HL-60 (cell line): ENCODE measurements at places on chromosomes 4 and X.
A peak's percentile ranks its signal among the peaks of the same experiment; 100 is the strongest.

GRCh38 chr4:39528061-39528465 is 824 bp upstream of the UGDH start:
- no peak for DNase-seq

GRCh38 chr4:141933978-141934377 is 297.6 kb downstream of the IL15 start:
- DNase-seq = no peak

- DNase-seq = no peak
Observed at GRCh38 chr4:69095301-69095731, 958 bp upstream of the UGT2B7 start.

GRCh38 chrX:55624403-55624802 is 1.2 kb downstream of the FOXR2 start:
- no peak for DNase-seq

DNA sequence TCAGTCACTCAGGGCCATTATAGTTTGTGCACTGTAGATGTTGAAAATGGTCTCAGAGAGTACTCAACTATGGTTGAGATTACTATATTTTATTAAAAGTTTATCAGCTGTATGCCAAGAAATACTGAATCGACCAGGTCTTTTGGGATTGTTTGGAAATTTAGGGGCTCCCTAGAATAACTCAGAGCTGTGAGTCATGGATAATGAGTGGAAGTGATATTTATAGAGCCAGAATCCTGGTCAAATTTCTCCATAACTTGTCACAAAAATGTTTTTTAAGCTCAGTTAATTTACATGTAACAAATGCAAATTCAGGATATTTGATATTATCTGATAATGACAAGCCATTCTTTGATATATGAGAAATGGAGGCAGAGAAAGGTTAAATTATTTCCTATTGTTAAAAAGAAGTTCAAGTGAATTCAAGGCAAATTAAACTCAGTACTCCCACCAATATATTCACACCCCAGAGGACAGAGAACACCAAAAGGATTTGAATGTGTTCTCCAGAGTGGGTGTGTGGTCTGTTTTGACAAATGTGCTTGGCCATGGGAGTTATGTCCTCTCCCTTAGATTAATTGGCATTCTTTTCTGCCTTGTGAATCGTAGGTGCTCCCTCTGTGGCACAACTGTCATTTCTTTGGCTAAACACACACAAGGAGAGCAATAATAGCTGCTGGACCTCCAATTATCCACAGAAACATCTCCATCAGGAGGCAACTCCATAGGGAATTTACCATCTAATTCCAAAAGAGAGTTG is 37.7 kb downstream of the ARHGAP24 start:
- no peak for DNase-seq

DNA sequence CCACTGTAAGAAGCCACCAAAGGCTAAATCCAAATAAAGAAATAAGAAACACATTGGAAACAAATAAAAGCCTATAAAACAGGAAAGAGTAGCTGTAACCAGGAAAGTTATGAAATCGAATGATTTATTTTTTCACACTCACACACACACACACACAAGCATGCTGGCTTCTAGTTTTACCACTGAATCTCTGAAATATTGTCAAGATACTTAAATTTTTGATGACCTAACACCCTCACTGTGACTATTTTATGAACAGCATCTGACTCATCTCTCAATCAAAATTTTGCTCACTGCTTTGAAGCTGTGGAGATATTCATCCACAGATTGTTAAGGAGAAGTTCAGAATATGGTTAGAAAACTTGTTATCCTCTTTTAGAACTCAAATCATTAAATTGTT is 13.9 kb upstream of the GABRB1 start:
- no peak for DNase-seq

GRCh38 chr4:174999407-174999806 is 81.2 kb downstream of the ADAM29 start:
- no peak for DNase-seq

- DNase-seq = no peak
Observed at GRCh38 chr4:36053930-36054329, 190.4 kb downstream of the ARAP2 start.

- no peak for DNase-seq
Observed at GRCh38 chr4:7799736-7800135, 139.9 kb downstream of the AFAP1 start.

- no peak for DNase-seq
Observed at GRCh38 chr4:145679520-145679919, 426 bp upstream of the C4orf51 start.

DNA sequence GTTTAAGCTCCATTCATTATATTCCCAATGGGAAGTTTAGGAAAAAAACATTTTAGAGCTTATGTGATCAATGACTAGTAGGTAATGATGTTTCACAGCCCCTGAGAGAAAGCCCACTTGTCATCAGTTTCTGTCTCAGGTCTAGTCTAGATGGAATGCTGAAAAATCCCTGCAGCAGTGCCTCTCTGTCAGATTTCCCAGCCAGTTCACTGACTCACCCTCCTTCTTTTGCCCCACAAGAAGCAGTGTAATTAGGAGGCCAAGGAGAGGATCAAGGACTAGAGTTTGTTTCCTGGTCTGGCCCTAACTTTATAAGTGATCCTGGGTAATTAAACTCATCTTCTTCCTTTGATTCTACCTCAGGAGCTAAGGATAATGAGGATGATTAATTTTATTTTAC is 118.7 kb upstream of the ANXA3 start:
- no peak for DNase-seq

- no peak for DNase-seq
Observed at GRCh38 chr4:117068120-117068519, 17.3 kb downstream of the TRAM1L1 start.

DNA sequence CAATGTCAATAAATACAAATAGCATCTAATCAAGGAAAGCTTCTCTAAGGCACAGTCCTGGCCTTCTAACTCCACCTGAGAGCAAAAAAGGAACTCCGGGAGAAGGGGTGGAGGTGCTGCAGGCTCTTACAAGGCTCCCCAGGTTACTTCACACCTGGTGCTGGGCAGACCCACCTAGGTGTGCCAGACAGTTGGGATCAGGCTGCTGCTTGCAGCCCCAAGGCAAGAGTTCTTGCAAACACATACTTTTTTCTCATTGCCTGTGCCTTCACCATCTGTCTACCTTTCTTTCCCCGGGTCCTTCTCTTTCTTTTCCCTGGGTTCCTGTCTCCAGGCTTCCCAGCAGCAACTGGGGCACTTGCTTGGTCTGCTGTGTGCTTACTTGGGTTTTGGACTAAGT is 81.4 kb upstream of the STIM2 start:
- DNase-seq = no peak

GRCh38 chr4:126778348-126778747 is 854.4 kb upstream of the INTU start:
- no peak for DNase-seq

GRCh38 chr4:7427831-7428260 is 6.9 kb downstream of the PSAPL1 start:
- no peak for DNase-seq

GRCh38 chrX:66632473-66632872 is 6.4 kb downstream of the EDA2R start:
- no peak for DNase-seq

- no peak for DNase-seq
Observed at GRCh38 chrX:150363561-150364346, 637 bp downstream of the MAMLD1 start.

DNA sequence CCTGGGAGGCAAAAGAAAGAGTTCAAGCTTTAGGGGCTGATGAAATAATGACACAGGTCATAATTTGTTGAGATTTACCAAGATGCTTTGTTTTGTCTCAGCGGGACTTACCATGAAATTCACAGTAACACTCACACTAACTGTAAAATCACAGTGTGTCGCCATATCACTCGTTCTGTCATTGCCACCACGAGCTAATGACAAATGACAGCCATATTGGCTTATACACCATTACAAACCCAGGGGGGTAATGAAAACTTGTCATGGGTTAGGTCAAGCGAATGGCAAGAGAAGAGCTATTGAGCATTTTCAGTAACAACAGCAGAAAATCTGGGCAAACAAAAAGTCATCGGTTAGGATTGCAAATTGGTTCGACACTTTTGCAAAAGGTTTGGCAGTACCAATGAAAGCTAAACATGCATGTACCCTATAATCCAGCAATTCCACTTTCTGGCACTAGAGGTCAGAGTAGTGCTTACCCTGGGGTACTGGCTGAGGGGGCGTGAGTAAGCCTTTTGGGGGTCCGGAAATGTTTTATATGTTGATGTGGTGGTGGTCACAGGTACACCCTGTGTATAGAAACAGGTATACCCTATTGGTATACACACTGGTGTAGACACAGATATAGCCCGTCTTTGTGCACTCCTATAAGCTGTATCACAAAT is 83.9 kb upstream of the RAI2 start:
- DNase-seq = peak; percentile 3

- DNase-seq = no peak
Observed at GRCh38 chrX:136910565-136911035, 30.1 kb upstream of the RBMX start.

DNA sequence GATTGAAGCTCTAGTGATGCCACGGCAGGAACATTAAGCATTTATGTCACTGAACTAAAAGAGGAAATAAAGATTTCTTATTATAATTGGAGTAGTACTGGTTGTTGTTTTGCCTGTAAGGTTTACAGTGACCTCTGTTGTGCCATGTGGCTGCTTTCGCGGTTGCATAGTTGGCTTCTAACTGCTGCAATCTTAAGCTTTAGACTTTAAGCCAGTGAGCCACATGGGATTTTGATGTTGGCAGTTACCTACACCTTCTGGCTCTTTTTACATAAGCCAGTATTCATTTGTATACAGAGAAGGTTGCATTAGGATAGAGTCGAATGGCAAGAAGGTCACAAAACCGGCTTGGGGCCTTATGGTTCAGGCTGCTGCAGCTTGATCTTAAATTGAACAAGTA is 1311.6 kb downstream of the RAPGEF2 start:
- DNase-seq = no peak

GRCh38 chrX:119469313-119469635 is 1.0 kb downstream of the SLC25A5 start:
- DNase-seq = peak; percentile 67

- no peak for DNase-seq
Observed at GRCh38 chrX:10714531-10714930, 94.1 kb upstream of the MID1 start.

DNA sequence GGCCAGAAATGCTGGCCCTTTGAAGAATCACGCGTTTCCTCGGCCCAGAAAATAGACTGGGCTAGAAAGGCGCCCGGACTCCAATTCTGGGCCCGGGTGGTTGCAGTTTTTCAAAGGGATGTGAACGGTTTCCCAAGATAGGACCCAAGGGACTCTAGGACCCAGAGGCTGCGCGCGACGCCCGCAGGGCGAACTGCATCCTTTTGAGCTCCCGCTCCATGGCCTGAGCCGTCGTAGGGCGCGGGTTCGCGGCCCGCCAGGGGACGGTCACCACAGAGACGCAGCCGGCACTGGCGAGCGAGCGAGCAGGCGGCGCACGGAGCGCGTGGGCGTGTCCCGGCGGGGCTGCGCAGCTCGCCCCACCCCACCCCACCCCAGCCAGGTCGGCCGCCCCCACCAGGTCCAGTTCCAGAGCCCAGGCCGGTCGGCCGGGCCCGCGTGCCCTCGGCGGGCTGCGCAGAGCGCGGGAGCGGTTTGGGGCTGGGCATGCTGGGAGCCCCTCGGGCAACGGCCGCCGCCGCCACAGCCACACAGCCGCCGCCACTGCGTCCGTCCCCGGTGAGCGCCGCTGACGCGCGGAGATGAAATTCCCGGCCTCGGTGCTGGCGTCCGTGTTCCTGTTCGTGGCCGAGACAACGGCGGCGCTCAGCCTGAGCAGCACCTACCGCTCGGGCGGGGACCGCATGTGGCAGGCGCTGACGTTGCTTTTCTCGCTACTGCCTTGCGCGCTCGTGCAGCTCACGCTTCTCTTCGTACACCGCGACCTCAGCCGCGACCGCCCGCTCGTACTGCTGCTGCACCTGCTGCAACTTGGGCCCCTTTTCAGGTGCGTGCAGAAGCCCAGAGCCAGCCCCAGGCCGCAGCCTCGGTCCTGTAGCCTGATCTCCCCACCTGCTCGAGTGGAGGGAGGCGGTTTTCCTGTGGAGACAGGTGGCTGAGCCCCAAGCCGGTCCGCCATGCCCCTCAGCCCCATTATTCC is at the start of gene XK:
XK (plus strand) TSS at position 411 of the 979 bp plus-strand sequence; CDS start at position 582, 171 bp downstream.
- DNase-seq = peak; percentile 56
